Renal cortical epithelial cell (primary cell): ENCODE measurements at places on chromosomes 4 and X. TPM values are rescaled to one million over a fixed set of nuclear protein-coding genes. Genes with fewer than 3 reads are reported as not detected.

Gene PABPC1L2B
- total RNA-seq, result not detected in 2 replicates

Gene CFAP299
- total RNA-seq, result 0.25 and 1.6 TPM in 2 replicates

Gene LEF1
- total RNA-seq, result 0.52 and 18.6 TPM in 2 replicates

Gene MGARP
- total RNA-seq, result 2.3 and 2.6 TPM in 2 replicates

Gene DNAAF6
- not detected in 2 replicates for total RNA-seq

Gene RTL3
- total RNA-seq, result not detected in 2 replicates

Gene ZNF185
- total RNA-seq, result 45.3 and 63.4 TPM in 2 replicates

Gene FRAS1
- 4.2 and 30.3 TPM in 2 replicates for total RNA-seq

Gene WNK3
- total RNA-seq, result 1.9 and 6.7 TPM in 2 replicates
